Left lung (tissue), 14 donors: ENCODE measurements at places on chromosomes 2 and 18.

DNA sequence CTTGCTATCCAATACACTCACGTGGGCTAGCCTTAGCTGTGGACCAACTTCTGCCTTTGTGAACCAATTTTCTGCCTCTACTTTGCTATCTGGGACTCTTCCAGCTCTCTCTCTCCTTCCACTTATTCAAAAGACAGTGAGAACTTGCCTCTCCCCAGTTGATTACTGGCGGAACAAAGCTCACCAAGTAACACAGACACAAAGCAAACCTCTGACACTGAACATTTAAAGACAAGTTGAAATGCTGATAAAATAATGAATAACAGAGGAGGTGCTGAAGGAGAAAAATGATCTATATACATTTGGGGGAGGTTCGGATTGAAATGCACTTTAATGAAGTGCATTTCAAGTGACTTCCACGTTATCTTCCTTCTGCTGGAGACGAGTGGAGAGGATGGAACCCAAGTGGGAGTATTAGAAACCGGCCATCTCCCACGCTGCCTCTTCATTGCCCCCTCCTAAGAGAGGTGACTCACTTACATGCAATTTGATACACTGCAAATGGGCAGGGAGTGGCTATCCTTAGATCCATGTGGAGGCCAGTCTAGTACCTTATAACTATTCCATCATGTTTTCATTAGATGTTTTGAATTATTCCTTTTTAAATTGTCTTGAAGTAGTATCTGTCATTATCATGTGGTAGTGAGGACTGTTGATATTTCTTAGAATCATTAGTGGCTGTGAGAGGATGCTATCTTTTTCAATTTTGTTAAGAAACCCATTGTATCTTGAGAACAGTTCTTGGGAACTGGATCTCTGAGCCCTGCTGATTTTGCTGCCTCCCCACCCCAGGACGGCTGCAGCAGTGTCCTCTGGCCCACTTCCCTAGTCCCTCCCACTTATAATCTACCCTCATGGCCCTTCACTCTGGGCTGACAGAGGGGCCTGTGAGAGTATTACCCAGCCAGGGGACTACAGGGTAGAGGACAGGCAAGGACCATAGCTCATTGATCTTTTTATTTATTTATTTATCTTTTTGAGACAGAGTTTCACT, 6.0 kb upstream of the GLI2 start:
- DNase-seq: no peak

- DNase-seq: no peak
These were observed 441.1 kb downstream of the PTH2R start for GRCh38 chr2:208847651-208848050.

DNA sequence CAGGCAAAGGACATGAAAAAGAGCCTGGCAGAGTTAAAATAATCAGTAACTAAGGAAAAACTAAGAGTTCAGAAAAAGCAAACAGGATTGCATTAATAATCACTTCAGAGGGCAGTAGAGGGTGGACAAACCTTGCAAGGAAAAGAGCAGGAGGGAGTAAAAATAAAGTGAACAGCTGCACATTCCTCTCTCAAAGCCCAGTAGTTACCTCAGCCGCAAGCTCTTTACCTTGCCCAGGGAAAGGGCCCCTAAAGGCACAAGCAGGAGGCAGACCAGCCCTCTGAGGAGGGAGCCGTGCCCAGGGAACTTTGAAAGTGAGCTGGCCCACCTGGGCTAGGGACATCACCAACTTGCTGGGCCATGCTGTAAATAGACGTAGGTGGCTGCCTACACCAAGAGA, 196.9 kb downstream of the C1D start:
- DNase-seq: no peak

DNA sequence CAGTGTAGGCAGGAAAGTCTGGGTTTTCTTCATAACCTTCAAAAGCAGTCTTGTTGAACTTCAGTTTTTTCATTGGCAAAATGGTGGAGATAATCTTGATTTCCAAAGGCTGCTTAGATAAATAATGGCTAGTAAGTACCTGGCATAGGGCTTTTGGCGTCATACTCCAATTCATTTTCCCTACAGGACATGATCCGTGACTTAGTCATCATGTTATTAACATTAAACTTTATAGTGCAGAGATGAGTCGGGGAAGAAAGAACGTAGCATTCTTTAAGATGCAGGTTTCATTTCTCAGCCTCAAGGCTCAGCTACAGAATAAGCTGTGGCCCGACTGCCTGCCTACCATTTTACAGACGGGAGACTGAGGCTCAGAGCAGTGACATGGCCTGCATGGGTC, 64.0 kb downstream of the RALBP1 start:
- no peak for DNase-seq
